ENCODE measurements at places on chromosomes 6 and 20.

DNA sequence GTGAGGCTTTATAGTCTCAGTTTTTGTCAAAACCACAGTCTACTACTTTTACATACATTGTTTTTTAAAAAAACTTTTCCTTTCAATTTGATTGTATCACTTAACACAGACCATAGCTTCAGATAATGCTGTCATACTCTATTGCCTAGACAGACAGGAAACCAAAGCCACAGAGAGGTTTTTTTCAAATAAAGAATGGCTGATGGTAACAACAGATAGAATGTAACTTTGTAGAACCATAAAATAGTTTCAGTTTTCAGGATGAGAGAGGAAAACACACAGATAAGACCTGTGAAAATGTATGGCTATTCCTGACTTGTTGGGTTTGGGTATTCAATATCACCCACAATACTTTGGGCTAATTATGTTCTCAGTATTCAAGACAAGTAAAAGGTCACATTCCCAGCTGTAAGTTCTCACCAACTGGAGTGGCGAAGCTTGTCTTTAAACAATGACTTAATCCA, 94.0 kb downstream of the ADGRG6 start:
- DNase-seq, result no peak

DNA sequence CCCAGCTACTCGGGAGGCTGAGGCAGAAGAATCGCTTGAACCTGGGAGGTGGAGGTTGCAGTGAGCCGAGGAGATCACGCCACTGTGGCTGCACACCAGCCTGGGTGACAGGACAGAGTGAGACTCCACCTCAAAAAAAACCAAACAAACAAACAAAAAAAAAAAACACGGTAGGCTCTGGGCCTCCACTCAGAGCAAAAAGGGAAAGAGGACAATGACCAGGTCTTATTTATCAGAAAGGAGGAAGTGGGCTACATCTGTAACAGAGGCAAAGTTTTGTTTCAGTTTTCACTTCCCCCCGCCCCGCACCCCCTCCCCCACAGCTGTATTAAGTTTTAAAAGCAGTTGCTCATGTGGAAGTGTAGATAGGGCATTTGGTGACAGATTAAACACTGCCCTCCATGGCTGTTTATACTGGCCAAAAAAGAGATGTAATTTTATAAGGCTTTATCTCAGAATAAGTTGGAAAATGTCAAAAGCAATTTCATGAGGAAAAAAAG, 114.6 kb downstream of the RCAN2 start:
- DNase-seq, result no peak

GRCh38 chr6:115783402-115784061, 277.2 kb downstream of the FRK start:
- DNase-seq, result no peak

DNA sequence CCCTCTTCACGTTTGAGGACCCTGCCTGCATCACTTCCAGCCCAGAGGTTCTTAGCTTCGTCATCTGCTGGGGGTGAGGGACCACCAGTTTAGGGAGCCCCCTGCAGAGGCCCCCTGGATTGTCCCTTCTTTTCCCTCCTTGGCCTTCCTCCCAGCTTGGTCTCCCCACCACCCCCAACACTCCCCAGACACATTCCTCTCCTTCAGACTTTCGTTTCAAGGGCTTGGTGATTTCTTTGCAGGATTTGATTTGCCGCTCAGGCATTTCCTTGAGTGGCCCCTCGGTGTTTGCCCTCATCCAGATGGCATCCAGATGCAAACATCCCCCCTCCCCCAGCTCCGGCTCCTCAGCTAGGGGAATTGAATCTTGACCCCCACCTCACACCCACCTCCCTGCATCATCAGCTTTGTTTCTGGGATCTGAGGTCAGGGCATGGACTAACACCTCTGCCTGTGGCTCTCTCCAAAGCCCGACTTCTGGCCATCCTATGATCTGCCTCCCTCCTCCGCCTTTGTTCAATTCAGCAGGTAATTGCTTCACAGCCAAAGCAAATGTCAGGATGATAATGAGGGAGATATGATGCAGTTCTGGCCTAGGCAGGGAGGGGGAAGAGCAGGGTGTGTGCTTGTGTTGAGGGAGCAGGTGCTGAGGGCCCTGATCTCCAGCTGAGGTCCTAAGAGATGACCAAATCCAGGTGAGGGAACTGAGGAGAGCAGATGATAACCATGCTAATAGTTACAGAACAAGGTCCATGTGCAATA, 141.5 kb downstream of the VEGFA start:
- no peak for DNase-seq

- DNase-seq, result no peak
Observed at GRCh38 chr6:25397406-25397805, 118.2 kb downstream of the CARMIL1 start.

DNA sequence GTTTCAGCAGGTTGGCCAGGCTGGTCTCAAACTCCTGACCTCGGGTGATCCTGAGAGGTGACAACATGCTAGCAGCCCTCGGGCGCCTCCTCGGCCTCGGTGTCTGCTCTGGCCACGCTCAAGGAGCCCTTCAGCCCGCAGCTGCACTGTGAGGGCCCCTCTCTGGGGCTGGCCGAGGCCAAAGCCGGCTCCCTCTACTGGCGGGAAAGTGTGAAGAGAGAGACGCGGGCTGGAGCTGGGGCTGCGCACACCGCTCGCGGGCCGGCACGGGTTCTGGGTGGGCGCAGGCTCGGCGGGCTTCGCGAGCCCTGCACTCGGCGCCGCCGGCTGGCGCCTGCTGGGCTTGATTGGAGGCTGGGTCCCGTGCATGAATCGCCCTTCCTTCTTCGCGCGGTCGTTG, 80.8 kb upstream of the RBM24 start:
- no peak for DNase-seq

DNA sequence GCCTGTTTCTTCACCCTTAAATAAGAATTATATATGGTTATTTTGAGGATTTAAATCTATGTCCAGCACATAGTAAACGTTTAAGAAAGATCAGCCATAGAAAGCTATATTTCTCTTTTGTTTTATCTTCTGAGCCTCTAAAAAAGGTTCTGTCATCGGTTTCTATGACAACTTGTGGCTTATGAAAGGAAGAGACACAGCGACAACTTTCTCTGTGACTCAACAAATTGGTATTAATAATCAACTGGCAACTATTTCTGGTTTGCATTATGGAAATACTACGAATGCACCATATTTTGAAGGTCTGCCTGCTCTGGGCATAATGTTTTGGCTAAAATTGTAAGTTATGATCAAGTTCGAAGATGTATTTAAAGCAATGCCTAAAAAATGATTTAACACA, 751.0 kb downstream of the CD109 start:
- DNase-seq, result no peak

DNA sequence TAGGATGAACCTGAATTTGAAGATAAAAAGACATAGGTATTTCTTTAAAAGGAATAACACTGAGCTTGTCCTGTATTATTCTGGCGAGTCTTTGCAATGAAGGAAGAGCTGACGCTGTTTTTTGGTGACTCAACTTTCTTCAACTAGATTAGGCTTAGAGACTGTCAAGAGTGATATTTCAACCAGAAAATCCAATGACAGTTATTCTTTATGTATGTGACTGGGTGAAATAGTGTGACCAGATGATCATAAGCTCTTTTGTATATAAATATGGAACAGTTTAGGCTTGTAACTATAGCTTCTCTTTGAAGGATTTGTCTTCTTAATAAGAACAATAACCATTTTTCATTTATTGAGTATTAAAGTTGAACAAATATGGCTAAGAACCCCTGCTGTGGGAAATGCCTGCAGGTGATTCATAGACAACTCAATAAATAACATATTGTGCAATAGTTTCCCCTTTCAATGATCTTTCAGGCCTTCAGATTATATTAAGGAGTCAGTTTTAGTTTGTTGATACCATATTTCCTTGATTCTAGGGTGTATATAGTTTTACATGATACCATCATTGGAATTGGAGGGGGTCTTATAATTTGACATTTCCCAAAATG, 265.6 kb upstream of the JAG1 start:
- no peak for DNase-seq

DNA sequence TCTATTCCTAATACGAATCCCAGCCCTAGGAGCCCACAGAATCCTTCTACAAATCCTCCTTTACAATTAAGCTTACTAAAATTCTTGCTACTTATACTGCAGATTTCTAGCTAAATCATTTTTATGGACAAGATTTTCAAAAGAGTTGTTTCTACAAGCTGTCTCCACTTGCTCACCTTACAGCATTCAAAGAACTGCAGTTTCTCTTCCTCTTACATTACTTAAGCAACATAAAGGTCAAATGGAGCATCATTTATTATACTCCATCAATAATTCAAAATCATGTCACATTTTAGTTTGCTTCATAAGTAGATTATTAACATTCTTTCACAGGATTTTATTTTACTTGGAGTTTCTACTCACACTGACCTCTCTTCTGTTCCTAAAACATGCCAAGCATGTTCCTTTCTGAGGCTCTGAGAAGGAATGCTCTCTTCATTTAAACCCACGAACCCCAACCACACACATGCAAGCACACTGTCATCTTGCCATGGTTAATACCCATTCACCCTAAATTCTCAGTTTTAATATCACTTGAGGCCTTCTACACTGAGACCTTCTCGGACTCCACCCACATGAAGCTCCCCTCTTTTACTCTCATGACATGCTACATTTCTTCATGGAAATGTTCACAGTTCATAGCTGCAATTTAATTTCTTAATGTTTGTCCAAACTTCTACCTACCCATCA, 388.2 kb downstream of the TBC1D32 start:
- DNase-seq, result no peak

- DNase-seq, result no peak
Observed at GRCh38 chr6:154872542-154873114, 122.5 kb upstream of the TIAM2 start.

- DNase-seq, result no peak
Observed at GRCh38 chr6:1313767-1314503, 2.0 kb downstream of the FOXQ1 start.

DNA sequence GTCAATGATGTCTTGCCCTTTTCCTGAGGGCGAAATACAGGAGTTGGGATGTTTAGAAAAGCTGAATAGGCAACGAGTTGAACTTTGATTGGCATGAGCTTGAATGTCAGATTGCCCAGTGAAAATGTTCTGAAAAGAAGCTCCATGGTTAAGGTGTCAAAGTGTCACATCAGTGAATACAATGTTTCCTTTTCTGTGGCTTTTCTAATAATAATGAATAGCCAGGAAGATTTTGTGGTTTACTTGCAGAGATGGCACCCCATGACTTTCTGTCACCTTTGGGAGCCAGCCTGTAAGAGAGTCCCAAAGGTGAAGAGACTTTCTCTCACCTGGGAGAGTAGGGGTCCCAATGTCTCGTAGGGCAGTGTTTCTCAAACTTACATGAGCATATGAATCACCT, 119.2 kb downstream of the KCNQ5 start:
- no peak for DNase-seq

DNA sequence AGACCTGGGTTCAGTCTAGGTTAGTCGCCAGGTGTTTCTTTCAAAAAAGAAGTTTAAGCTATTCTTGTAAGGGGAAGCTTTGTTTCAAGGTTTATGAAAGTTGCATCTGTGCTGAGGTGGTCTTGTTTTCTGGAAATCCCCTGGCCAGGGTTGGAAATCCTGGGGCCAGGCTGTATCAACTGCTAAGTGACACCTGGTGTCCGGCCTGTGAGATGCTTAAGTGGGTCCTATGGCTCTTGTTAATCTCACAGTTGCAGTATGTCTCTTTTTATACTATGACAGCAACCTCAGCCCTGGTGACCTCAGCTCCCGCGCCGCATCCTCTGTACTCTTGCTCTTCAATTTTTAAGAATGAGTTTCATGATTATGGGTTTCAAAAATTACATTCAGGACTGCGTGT, 72.0 kb downstream of the CHMP4B start:
- no peak for DNase-seq

DNA sequence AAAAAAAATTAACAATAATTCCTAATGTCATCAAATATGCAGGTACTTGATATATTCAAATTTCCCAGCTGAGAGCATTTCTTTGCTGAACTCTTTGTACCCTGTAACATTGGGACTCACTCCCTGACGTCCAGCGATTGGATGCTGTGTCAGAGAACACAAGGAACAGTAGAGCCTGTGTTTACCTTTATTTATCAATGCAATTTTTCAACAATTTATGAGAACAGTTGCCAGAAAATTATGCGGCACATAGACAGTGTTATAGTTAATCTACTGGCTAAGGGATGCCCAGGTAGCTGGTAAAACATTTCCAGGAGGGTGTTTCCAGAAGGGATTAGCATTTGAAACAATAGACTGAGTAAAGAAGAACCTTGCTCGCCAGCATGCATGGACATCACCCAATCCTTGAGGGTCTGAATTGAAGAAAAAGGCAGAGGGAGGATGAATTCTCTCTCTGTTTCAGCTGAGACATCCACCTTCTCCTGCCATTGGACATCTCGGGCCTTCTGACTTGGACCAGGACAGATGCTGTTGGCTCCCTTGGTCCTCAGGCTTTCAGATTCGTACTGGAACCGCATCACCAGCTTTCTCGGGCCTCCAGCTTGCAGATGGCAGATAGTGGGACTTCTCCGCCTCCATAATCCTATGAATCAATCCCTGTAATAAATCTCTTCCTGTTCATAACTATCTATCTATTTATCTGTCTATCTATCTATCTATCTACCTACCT, 42.2 kb upstream of the NCOA3 start:
- DNase-seq, result no peak

- no peak for DNase-seq
Observed at GRCh38 chr6:34037151-34037550, 108.7 kb downstream of the GRM4 start.

DNA sequence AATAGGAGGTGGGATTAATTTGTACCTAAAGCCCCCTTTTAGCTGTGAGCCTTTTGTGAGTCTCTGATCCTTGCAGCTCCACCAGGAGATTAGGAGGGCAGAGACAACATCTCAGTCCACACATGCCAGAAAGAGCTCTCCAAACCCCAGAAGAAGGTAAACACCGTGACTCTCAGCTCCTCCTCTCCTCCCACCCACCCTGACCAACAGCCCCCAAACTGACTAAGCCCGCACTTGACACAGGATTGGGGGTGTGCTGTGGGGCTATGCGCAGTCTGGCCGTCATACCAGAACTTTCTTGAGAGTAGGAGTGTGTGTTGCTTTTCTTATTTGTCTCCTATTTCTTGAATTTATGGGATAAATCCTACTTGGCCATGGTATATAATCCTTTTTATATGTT, 164.7 kb upstream of the SNX9 start:
- DNase-seq, result no peak

DNA sequence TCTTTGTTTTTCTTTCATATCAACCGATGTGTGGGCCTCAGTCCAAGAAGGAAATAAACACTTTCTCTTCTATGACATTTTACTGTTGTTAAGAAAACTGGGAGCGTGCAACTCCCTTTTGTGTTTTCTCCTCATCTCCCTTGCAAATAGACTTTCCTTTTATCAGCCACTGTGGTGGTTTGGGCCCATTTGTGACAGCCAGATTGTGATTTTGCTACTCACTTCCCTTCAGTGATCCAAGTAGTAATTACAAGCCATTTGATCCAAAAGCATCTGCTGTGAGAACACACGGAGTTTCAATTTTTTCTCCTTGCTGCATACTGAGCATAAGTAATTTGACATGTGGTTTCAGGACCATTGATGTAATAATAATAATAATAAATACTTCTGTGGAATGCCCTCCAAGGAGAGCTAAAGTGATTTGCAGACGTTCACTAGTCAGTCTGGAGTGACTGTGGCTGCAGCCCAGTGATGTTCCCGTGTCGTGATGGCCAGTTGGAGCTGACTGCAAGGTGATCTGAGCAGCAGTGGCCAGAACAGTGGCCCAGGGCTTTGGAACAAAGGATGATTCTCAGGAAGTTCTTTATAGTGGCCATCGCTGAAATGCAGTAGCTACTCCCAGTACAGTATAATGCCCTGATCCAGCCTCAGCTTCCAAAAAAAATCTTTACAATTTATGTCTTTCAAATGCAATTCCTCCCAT, 91.9 kb upstream of the CLDN20 start:
- no peak for DNase-seq

All from activated T-cell treated with anti-CD3 and anti-CD28 coated beads, Interleukin-2, amount 50 U/mL, for 1 hour (primary cell).